ENCODE measurements at places on chromosomes 6 and 20.

GRCh38 chr6:155196911-155197310, 66.9 kb upstream of the CLDN20 start:
- no peak for DNase-seq

- peak; percentile 63 for DNase-seq
These were observed 243.3 kb downstream of the PREX1 start for GRCh38 chr20:48584391-48585060.

GRCh38 chr20:60310560-60311349, 352.5 kb downstream of the CDH26 start:
- no peak for DNase-seq

DNA sequence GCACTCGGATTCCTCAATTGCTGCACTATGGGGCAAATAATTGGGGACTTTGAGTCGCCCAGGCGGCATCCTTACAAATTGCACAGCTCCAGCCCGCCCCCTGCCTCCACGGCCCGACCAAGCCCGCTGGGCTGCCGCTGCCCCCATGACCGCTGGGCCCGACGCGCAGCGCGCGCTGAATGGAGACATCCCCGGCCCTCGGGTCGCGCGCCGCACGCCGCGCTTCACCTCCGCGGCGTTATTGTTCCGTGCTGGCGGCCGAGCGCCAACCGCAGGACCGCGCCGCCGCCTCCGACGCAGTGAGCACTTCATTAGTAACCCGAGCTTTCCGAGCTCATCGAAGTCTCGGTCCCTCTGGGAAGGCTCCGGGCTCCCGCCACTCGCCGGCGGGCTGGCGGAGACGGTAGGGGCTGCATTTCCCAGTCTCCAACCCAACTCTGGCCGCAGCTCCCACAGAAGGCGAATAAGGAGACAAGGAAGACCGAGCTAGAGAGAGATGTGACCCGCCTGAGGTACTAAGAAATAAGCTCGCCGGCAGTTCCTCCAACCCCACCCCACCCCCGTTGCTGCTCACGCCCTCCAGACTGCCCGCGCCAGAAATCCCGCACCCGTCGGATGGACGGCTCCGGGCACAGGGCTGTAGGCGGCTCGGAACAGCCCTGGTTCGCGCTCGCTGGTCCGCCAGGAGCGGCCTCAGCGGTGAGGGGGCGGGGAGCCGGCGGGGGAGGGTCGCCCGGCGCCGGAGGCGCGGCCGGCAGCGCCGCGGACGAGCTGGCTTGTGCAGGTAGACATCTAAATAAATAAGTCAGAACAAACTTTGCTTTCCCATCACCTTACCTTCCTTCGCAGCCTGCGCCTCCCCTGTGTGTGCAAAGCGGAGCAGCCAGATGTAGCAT, 703 bp downstream of the EPHA7 start:
- peak; percentile 67 for DNase-seq
